ENCODE measurements at places on chromosomes 1 and 21.

GRCh38 chr1:16315437-16315836, 36.8 kb downstream of the FBXO42 start:
- DNase-seq: no peak

GRCh38 chr21:38905752-38906151, 100.0 kb downstream of the ETS2 start:
- no peak for DNase-seq

GRCh38 chr21:15857740-15858139, 128.0 kb downstream of the USP25 start:
- no peak for DNase-seq

DNA sequence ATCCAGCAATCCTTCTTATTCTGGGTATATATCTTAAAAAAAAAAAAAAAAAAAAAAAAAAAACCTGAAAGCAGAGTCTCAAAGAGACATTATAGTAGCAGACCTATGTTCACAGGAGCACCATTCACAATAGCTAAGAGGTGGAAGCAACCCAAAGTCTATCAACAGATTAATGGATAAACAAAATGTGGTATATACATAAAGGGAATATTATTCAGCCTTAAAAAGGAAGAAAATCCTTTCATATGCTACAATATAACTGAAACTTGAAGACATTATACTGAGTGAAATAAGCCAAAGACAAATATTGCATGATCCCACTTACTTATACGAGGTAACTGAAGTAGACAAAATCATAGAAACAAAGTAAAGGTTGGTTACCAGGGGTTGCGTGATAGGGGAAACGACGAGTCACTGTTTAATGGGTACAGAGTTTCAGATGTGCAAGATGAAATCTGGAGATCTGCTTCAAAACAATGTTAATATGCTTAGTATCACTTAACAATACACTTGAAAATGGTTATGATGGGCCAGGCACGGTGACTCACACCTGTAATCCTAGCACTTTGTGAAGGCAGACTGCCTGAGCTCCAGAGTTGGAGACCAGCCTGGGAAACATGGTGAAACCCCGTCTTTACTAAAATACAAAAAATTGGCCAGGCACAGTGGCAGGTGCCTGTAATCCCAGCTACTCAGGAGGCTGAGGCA, 29.5 kb downstream of the PIK3R3 start:
- DNase-seq: no peak

DNA sequence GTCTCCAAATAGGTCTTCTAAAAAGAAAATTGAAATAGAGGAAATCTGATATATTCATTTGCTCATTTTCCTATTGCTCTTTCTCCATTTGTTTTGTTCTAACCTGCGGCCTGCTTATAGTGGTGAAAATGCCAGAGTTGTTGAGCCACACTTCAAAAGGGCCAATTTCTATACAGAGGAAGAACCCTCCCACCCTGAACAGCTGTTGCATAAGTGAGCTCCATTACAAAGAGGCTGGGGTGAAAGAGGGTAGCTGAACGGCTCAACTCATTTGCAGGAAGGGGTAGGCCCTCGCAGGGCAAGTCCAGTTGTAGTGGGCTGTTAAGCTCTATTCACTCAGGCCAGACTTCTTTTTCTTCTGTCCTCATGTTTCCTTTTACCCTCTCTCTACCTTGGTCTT, 8.8 kb downstream of the ADCY10 start:
- no peak for DNase-seq
